Stimulated activated CD8-positive, alpha-beta memory T cell treated with anti-CD3 and anti-CD28 coated beads, Interleukin-4, amount 100 ng/mL, for 48 hours (primary cell): ENCODE measurements at places on chromosomes 7 and 10.
A peak's percentile ranks its signal among the peaks of the same experiment; 100 is the strongest.

GRCh38 chr7:139691253-139691781 is 86.5 kb downstream of the HIPK2 start:
- DNase-seq: no peak

DNA sequence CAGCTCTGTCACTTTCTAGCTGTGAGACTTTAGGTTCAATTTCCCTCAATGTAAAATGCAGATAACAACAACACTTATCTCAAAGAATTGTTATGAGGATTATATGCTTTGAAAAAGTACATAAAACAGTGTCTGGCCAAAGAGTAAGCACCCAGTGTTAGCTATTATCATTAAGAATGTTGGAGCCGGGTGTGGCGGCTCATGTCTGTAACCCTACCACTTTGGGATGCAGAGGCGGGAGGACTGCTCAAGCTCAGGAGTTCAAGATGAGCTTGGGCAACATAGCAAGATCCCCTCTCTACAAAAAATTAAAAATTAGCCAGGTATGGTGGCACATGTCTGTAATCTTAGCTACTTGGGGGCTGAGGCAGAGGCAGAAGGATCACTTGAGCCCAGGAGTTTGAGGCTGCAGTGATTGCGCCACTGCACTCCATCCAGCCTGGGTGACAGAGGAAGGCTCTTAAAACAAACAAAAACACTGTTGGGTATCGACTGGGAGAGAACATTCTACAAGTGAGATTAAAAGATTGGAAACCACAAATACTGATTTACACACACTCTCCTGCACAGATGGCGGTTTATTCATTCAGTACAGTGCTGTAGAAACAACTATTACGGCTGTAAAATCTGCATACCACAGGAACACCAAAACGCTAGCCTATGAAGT is 107.3 kb downstream of the PROSER2 start:
- no peak for DNase-seq

GRCh38 chr7:135200821-135201331 is 10.4 kb downstream of the WDR91 start:
- peak; percentile 5 for DNase-seq

- DNase-seq: no peak
These were observed 450.4 kb downstream of the NEBL start for GRCh38 chr10:20446561-20447193.

GRCh38 chr10:87818505-87819288 is 671 bp upstream of the ATAD1 start:
- peak; percentile 77 for DNase-seq

DNA sequence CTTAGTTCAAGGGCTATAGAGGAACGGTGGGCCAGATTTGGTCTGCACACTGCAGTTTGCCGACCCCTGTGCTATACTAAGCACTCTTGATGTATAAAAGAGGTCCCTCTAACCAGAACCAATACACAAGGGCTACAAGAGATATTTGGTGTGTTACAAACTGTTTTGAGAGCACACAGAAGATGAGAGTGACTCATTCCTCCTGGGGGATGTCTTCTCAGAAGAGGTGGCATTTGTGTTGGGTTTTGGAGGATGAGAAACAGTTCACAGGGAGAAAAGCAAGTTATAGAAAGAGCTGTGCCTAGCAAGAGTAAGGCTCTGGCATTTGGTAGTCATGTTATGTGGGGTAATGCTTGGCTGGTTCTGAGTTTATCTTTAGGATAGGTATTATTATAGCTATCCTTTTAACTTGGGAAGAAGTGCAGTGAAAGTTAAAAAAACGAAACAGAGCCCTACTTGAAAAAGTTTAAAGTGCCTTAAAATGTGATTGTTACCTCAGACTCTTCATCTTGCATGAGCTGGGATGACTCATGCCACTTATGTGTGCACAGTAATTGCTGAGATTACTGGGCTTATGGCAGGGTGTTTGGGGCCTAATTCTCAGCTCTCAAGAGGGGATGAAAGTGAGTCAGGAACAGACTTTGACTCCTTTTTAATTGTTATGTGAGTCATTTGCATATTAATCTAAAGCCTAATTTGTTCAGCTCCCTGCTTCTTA is 160.4 kb downstream of the KIF20B start:
- DNase-seq: peak; percentile 37

DNA sequence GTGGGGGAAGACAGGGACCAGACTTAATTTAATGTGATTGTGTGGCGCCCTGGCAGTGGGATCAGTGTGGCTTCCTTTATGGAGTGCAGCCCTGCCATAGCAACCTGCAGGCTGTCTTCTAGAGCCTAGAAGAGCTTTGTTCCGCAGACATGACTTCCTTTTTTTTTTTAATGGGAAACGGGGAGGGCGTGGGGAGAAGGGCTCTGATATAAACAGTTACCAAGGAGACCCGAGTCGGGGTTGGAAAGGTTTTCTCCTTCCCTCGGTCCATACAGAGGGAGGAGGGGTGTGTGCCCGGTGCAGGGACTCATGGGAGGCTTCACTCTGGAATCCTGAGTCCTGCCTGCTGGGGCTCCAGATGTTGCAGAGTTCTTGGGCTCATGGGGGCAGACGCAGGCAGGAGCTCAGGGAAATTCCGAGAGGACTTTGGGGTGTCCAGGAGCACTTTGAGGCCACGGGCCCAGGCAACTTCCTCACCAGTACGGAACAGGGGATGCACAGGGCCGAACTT is 26.9 kb downstream of the TMEM120A start:
- no peak for DNase-seq

DNA sequence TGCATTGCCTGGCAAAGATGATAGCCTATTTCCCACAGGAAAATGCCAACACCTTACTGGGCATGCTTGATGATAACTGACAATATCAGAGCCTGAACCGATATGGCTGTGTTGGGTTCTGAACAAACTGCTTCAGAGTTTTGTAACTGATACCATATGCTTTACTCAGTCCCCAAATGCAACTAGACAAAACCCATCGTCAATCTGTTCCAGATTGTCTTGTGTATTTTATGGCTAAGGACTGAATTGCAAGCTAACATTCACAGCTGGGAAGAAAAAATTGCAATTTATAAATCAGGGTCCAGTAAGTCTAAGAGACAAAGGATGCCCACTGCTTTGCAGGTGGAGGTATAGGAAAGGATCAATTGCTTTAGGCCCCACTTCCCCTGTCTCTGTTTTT is 116.8 kb upstream of the WNT16 start:
- no peak for DNase-seq

GRCh38 chr7:9148687-9149086 is 715.3 kb downstream of the NXPH1 start:
- DNase-seq: no peak

GRCh38 chr7:155843426-155844018 is 31.3 kb upstream of the SHH start:
- DNase-seq: no peak

DNA sequence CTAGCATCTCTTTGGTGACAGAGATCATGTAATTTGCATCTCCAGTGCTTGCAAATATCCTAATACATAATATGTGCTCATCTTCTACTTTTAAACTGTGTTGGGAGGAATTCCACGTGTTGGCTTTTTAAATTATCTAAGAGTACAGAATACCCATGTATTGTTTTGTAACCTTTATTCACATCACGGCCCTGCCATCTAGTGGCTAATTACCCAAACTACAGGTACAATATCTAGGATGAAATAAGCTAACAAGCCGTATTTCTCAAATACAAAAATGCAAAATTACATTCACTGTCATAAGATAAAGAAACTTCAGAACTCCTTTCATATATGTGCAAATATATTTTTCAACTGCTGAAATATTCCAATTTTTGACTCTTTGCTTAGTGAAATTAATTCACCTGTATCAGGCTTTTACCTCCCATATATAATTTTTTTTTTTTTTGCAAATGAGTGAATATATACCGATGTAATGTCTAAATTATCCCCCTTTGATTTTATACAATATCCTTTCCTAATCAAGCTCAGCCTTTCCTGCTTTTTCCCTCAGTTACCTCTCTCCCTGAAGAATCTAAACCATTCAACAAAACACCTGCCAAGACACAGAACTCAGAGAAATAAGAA is 30.3 kb upstream of the LSM8 start:
- DNase-seq: peak; percentile 27
